ENCODE measurements at places on chromosomes 2 and 18.

GRCh38 chr2:159290289-159290907 lies 3.9 kb upstream of the WDSUB1 start:
- DNase-seq, result peak; percentile 94

DNA sequence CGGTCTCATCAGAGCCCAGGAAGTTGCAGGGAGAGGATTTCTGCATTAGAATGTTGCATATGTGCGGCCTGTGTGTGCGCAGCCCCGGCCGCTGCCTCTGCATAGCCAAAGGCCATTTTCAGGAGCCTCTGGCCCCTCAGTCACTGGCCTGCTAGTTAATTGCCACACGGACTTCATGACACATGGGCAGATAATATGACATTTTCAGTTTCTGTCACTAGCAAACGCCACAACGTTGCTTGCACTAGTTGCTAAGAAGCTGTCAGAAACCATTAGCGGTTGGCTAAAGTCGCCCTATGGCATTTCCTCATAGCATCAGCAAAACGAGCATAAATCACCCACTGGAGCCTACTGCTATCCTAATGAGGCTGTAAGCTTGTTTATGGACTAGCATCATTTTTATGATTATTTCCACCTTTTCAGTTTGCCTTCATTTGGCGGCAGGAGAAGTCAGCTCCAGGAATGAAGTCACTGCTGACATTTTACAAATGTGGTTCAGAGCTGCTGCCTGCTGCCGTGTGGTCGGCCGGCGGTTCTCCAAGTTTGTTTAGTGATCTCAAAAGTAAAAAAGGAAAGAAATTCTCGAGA lies 73.7 kb downstream of the MEIS1 start:
- DNase-seq, result no peak

DNA sequence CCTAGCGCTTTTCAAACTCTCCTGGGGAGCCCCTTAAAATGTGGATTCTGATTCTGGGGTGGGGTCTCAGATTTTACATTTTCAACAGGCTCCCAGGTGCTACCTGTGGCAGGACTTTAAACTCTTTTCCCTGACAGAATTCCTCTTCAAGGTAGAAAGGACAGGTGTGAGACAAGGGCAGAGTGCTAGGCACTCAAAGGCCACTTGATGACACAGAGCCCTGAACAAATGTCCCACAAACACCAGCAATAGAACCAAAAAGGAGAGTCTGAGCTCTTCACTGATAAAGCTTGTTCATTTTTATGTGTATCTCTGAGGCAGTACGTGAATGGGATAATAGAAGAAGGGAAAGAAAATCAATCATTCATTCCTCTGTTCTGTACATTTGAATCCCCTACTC lies 77.7 kb upstream of the PELI1 start:
- no peak for DNase-seq

- DNase-seq, result no peak
Measured at GRCh38 chr2:191155608-191156071, 4.8 kb upstream of the STAT4 start.

GRCh38 chr2:190841707-190842505 lies 38.7 kb upstream of the GLS start:
- DNase-seq, result peak; percentile 79

- no peak for DNase-seq
Measured at GRCh38 chr18:23179416-23179815, 44.1 kb downstream of the CABLES1 start.

DNA sequence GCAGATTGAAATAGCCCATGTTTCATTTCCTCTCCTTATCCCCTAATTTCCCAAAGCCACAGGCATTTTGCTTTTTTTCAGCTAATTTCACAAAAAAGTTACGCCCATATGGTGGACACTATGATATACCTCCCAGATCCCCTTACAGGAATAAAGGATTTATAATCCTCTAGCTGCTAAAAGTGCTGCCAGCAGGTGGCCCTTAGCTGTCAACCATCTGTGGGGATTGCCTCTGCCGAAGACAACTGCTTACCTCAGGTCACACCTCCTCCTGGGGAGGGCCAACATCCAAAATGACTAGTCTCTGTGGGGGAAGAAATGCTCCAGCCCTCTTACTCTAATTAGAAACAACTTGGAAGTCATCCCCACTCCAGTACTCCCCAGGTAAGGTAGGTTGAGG lies 61.0 kb upstream of the EPB41L3 start:
- no peak for DNase-seq

GRCh38 chr2:96493072-96493471 lies 12.1 kb downstream of the NEURL3 start:
- DNase-seq, result no peak

- no peak for DNase-seq
Measured at GRCh38 chr2:44916291-44916690, 25.2 kb upstream of the SIX3 start.

GRCh38 chr2:152548996-152549395 lies 168.3 kb downstream of the PRPF40A start:
- DNase-seq, result no peak

GRCh38 chr2:4992226-4992625 lies 700.0 kb upstream of the SOX11 start:
- no peak for DNase-seq
